Hindlimb muscle (tissue), 1 donor: ENCODE measurements at places on chromosomes 5 and 9.

DNA sequence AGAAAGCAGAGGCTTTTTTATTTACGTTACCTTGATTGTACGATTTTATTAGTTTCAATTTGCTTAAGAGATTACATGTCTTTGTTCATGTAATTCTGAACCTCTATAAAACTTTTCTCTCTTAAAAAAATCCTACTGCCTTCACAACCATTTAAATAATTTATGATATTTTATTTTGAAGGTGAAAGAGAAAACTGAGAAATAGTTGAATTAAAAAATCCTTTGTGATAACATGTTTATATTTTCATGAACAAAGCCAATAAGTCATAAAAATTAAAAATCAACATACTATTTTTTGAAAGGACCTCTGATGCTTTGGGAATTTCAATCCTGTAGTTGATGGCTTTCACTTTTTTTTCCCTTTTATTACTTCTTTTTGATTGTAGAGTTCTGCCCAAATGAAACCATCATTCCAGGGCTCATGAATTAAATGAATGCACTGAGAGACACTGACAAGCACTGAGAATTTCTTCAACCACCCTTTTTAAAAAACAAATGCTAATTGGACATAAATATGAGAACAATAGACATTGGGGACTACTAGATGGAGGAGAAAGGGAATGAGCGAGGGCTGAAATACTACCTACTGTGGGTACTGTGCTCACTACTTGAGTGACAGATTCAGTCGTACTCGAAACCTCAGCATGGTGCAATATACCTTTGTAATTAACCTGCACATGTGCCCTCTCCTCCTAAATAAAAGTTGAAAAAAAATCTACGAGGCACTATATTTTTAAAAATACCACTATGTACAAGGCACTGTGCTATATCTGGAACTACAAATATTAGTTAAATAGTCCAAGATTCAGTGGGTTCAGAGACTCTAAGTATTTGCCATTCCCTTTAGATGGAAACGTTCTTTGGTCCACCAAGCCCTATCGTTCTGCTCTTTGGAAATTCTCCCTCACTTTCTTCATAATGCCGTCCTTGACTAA lies 5.9 kb downstream of the CDKN2A start:
- no peak for DNase-seq

DNA sequence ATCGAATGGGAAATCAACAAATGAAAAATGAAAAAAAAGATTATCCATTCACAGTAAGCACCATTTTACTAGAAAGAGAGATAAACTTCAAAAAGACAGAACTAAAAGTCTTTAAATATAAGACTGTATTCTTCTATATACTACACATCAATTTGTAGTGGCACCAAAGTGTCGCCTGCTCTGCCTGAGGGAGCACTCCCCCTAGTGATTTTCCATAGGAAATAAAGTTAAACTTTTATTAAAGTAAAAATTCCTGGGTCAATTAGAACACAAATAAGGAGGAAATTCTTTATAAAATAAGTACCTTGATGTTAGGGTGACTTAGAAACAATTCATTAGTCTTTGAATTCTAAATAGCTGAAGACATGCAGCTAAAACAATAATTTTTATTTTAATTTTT lies 9.7 kb downstream of the RAD1 start:
- DNase-seq, result no peak

DNA sequence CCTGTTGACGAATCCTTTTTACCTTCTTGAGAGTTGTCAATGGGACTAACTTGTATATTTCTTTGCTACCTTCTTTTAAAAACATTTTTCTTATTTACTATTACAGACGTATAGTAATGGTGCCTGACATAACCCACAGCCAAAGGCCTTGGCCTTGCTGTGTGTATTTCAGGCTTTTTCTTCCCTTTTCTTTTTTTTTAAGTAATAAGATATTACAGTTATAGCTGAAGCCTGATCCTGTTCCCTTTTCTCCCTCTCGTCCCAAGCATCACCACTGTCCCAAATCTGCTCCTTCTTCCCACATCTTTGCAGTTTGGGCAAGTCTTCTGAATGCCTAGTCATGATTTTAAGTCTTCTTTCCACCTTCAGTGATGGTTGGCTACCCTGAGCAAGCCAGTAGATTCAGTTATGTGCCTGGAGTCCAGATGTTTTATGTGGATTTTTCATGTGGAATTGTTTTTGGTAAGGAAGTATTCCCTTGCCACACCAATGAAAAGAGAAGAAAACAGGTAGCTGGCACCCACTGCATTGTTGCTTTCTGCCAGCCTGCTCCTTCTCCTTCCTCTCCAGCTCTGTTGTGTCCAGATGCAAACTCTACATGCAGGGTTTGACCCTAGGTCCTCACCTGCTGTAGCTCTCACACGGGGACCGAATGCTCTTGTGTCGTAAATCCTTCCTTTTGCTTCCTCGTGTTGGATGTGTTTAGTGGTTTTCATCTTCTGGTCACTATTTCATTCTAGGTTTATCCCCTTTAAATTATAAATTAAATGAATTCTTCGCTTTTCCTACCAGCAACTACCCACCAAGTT lies 26.5 kb downstream of the ABL1 start:
- DNase-seq, result no peak

- no peak for DNase-seq
Measured at GRCh38 chr9:127278372-127278771, 13.8 kb downstream of the GARNL3 start.

GRCh38 chr5:169148138-169148740 lies 152.7 kb downstream of the SLIT3 start:
- DNase-seq, result no peak

DNA sequence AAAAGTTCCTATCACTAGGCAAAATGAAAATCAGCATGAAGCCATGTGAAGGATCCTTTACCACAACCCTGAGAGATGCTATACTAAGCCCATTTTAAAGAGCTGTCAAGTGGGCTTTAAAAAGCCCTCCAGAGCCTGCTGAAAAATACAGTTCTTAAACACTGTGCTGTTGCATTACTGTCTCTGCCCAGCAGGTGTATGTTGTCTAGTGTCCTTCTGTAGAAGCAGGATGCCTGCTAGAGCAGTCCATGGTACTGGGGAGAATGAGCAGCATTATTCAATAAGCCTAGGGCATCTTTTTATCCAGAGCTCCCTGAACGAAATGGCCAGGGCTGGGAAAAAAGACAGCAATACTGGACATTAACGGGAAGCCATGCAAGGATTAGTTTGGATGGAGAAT lies 126.2 kb upstream of the PLCXD3 start:
- DNase-seq, result no peak

- no peak for DNase-seq
Measured at GRCh38 chr5:73789851-73790281, 163.9 kb downstream of the ARHGEF28 start.

DNA sequence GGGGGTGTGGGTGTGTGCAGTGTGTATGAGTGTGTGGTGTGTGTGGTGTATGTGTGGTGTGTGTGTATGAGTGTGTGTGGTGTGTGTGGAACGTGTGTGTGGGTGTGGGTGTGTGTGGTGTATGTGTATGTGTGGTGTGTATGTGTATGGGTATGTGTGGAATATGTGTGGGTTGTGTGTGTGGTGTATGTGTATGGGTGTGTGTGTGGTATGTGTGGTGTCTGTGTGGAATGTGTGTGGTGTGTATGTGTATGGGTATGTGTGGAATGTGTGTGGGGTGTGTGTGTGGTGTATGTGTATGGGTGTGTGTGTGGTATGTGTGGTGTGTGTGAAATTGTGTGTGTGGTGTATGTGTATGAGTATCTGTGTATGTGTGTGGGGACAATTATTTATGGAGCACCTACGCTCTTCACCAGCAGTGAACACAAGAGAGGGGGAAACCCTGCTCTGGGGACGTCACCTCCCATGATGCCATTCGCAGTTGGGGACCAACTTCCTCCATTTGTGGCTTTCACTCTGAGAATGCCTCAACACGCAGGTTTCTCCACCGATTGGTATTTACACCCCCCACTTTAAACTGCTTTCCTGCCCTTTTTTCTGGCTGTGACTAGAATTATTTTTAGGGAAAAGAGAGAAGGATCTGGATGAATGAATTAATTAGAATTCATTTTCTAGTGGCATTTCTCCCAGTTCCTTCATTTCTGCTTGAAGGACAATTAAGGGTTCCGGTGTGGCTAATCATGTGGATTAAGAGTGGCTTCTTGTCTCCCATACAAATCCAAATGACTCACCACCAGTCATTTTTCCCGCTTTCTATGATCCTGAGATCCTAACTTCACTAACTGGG lies 238.1 kb downstream of the ROR2 start:
- DNase-seq, result no peak

DNA sequence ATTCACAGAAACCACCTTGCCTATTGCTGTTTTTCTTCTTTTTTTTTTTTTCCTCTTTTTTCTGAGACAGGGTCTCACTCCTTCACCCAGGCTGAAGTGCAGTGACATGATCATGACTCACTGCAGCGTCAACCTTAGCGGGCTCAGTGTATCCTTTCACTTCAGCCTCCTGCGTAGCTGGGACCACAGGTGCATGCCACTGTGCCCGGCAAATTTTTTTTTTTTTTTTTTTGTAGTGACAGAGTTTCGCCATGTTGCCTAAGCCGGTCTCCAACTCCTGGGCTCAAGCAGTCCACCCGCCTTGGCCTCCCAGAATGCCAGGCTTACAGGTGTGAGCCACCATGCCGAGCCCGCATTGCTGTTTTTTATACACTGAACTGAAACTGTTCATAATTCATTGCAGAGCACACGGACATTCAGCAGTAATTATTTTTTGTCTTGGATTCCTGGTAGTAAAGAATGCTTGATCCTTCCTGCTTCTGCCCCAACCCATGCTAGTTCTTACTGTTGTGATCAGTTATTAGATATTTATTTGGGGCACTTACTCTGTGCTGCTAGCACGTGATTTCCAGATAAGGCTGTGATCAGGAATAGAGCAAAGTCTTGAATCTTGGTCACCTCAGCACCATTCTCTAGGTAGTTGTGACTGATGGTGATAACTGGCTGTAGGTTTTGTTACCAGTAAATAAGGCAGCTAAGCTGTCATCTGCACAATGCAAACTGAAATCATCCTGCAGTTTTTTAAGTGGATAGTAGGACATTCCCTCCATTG lies 14.0 kb downstream of the MAP3K1 start:
- no peak for DNase-seq

- no peak for DNase-seq
Measured at GRCh38 chr5:107541400-107541799, 129.3 kb downstream of the EFNA5 start.

- DNase-seq, result peak; percentile 58
Measured at GRCh38 chr5:122312591-122313406, 762 bp downstream of the SNCAIP start.

GRCh38 chr5:174145821-174146220 lies 100.3 kb downstream of the NSG2 start:
- DNase-seq, result no peak

DNA sequence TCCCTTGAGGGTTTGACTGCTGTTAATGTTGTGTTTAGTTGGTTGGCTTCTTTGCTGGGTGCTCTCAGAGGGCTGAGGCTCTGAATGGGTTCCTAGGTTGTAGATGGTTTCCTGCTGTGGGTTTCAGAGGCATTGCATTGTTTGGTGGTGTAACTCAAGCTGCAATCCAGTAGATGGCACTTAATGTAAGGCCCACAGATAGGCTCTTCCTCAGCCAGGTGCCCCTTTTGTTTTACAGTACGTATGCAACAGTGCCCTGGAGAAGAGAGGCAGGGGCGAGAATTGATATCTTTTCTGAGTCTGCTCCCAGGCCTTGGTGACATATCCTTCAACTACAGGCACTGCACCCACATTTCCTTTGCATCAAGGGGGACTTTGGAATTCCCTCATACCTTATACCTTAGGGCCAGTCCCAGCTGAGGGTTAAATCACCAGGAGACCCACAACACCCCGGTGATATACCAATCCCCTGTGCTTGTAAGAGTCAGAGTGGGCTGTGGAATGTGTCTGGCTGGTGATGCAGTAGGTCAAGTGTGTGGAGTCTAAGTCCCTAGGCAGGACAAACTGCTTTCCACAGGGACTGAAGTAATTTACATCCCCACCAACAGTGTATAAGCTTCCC lies 7.0 kb upstream of the UGT3A2 start:
- no peak for DNase-seq

- DNase-seq, result no peak
Measured at GRCh38 chr5:103927739-103928138, 365.1 kb upstream of the NUDT12 start.

- DNase-seq, result no peak
Measured at GRCh38 chr5:140630292-140631035, 2.5 kb downstream of the CD14 start.

DNA sequence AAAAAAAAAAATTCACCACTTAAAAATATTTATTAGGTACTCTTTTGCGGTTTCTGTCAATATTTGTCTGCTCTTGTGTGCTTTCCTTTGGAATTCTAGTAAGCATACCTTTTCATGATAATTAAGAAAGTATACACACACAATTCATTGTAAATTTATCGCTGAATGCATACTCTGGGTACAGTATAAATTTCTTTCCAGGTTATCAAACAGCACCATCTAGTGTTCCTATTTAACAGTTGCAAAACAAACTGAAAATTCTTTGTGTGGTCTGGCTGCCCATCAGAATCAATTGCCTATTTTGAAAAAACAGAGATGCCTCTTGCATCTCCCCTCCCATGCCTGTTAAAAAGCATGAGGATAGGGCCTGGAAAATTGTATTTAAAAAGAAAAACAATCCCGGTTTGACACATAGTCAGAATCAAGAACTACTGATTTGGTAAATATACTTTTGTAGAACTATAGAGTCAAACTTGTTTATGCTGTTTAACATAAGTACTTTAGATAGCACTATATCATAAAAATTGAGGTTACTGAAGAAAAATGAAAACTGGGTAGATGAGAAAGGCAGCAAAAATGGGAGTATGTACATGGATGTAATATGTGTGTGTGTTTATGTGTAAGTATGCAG lies 16.2 kb downstream of the PGGT1B start:
- DNase-seq, result peak; percentile 14

DNA sequence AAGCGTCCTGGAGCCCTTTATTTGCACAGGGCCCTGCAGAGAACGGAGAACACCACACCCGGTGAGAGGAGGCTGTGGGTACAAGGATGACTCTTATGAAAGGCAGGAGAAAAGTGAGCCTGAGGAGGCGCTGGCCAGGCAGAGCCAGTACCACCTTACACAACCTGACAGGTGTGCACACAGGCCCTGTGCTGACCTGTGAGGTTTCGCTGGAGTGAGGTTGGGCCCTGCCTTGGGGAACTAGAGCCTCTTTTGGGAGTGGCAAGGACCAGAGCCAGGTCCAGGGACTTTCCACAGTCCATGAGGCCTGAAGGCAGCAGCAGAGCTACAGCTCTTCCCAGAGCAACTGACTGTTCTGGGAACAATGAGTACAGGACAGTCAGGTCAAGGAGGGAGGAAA lies 3.1 kb downstream of the SRD5A1 start:
- no peak for DNase-seq
